Stimulated activated CD4-positive, alpha-beta T cell treated with anti-CD3 and anti-CD28 coated beads, Interleukin-12 subunit alpha, Interleukin-12 subunit beta, amount 100 ng/mL, for 24 hours (primary cell): ENCODE measurements at places on chromosomes 2 and 18.

- DNase-seq = no peak
Observed at GRCh38 chr18:79868811-79869541, 71.2 kb downstream of the KCNG2 start.

- DNase-seq = no peak
Observed at GRCh38 chr2:121809607-121810006, 54.2 kb downstream of the TSN start.

- no peak for DNase-seq
Observed at GRCh38 chr2:193963472-193964119, 1693.4 kb upstream of the SLC39A10 start.

DNA sequence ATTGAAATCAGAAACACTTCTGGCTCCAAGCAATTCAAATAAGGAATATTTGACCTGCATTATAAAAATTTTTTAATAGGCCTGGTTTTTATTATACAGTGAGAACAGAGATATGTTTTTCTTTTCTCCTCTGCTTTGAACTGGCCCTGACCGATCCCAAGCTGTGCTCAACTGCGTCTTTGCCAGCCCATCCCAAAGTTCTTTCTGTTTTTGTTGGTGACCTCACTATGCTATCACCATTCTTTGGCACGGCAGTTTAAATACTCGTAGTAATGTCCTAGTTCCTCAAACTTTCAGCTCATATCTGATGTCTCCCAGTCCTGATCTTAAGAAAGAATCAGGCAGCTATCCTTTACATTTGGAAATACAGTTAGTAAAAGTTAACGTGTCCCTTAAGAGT, 42.3 kb upstream of the NETO1 start:
- no peak for DNase-seq

- DNase-seq = peak; percentile 18
Observed at GRCh38 chr2:240983361-240983995, 14.9 kb upstream of the SNED1 start.

DNA sequence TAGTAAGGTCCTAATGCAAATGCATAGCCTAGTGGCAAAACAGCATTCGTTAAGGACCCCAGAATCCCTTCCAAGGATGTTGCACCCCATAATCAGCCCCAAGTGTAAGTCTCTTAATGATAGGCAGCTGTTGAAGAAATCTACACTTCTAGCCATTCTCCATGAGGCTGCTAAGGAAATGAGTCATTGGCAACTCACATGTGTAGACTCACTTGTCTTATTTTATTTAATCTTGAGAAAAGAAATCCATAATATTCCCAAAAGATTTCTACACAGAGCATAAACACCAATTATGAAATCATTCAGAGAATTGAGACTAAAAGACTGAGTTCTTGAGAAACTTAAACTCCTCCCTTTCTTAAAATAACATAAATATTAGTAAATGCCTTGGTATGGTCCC, 52.4 kb downstream of the AKAIN1 start:
- no peak for DNase-seq

GRCh38 chr2:69041214-69041613, 28.2 kb downstream of the ANTXR1 start:
- no peak for DNase-seq

DNA sequence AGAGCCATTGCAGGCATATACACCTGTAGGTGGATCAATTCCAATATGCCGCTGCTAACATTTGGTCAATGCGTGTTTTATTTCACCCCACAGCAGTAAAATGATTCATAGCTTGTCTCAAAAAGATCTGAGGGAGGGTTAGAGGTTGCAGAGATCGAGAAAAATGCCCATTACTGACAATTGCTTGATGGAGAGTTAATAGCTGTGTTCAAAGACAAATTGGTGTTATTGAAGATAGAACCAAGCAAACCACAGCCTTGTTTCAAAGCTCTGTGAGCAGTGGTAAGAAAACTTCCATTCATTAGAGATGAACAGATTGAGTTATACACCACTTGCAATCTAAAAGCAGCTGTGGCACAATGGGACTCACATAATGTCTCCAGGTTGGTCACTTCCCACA, 95.4 kb downstream of the KCNE4 start:
- DNase-seq = no peak

DNA sequence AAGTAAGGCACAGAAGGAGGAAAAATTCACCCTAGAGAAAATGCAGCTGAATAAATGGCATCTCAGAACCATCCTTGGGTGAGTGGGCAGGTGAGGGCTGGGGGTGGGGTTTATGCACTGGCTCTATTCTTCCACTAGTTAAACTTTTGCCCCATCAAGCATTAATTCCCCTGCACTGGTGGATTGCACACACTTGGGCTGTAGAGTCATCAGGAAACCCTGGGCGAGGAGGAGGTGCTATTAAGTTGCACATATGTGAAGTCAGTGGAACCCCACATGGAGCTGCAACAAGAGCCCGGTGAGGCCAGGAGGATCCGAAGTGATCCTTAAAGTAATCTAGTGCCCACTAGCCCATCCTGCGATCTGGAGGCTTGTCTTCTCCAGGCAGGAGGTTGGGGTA, 6.8 kb upstream of the DNAJB2 start:
- DNase-seq = no peak

DNA sequence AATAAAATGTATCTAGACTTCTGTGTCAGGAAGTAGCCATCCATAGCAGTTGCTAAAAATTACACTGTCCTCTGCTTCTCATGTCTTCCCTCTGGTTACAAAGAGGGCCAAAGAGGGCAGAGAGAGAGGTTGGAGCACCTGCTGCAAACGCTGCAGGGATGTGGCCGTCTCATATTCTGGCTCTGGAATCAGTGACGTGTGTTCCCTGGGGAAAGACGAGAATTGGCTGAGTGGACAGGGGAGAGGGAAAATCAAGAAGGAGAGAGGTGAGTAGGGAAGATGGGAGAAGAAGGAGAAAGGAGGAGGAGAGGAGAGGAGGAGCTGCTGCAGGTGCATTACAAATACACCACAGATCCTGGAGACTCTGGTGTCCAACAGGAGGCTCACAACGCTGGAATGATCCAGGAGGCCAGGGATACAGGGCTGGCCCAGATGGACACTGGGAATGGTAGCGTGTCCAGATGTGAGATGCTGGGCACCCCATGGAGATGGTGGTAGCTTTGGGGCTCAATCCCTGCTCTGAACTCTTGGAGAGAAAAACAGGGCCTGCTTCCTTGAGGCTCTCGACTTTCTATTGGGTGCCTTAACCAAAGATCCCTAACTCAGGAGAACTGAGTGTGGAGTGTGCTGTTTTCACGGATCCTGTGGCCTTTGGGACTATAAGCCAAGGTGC, 118.4 kb upstream of the PXDN start:
- DNase-seq = no peak

GRCh38 chr2:133755480-133756300, 187.4 kb upstream of the NCKAP5 start:
- DNase-seq = no peak

DNA sequence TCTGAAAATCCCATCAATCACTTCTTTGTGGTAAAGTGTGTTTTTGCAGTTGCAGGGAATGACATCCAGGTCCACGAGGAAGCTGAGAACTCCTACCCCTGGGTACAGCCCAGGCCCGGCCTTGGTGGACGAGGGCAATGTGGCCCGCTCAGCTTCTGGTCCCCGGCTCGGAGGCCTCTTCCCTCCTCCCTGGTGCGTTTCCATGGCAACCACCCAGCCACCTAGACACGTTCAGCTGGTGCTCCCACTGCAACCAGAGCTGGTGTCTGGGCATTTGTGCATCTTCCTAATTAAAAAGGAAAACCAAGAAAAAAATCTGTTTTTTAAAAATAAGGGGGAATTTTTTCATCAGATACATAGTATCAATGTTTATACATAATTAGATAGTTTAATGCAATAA, 603.6 kb upstream of the SALL3 start:
- DNase-seq = no peak

- no peak for DNase-seq
Observed at GRCh38 chr2:197606180-197606579, 69.2 kb downstream of the RFTN2 start.

DNA sequence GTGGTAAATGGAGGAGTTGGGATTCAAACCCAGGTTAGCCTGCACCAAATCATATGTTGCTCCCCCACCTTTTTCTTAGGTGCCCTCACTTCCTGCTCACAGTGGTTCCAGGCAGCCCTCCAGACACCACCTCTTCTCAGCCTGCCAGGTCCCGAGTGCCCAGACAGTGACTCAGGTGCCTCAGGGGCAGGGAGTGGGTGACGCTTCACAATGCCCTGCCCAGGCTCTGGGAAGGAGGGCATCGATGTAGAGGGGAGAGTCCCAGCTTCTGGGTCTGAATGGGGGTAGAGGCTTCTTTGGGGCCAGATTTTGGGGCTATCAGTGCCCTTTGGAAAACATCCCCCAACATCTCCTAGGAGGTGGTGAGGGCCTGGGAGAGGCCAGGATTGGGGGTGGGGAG, 5.2 kb upstream of the DNAJB2 start:
- no peak for DNase-seq

DNA sequence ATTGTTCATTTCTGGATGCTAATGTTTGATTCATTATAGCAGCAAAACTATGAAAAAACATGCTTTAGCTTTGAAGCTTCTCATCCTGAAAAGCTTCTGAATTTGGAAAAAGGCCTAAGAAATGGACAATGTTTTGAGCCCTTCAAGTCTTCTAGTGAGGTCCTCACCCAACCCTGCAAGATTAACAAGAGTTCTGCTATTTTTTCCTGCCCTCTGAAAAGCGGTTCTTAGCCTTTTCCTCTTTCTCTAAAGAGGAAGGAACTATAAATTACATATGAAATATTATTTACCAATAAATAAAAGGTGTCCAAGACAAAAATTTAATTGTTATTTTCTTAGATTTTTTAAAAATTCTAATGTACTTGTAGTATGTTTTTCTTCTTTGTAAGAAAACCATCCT, 19.9 kb upstream of the CDH19 start:
- no peak for DNase-seq

GRCh38 chr2:191782351-191782750, 64.5 kb downstream of the CAVIN2 start:
- DNase-seq = no peak

DNA sequence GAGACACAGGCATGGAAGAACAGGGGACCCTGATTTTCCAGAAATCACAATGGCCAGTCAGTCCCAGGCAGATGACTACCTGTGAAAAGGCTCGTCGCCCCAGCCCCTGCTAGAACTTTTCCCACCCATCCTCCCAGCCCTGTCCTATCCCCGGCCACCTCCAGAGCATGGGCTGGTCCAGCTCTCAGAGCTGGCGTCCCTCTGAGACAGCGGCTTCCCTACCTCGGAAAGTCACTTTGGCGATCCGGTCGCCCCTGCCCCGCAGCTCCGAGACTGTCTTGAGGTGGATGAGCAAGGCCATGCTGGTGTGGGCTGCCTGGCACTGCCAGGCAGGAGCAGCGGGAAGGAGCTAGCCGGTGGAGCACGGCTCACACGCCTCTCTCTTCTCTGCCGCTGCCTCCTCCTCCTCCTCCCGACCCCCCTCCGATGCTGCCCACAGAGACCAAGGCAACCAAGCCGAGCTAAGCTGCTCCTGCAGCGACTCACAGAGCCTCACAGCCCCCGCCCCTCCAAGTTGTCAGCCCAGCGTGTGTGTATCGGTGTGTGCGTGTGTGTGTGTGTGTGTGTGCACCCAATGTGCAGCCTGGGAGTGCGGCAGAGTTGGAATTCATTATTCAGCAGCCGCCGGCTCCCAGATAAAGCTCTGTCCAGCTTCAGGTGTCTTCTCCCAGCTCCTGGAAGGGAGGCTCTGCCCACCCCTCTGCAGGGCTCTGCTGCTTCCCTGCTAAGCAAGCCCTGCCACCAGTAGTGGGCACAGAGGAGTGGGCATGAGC, 80.5 kb upstream of the OTOF start:
- no peak for DNase-seq

- no peak for DNase-seq
Observed at GRCh38 chr2:32941944-32942690, 4.6 kb upstream of the LTBP1 start.

DNA sequence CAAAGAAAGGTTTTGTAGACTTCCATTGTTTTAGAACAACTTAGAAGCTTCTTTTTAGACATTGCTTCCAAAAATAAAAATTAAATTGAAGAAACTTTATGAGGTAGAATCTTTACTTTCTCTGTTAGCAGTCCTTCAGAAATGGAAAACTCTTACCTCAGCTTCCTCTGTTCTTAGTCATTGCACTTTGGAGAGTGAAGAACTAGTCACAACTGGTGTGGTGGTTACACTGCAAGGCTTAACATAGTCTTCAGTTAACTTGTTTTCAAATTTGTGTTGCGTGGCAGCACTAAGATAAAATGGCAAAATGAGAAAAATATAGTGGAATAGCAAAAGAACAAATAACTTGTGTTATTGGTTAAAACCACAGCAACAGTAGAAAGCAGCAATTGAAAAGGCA, 332.6 kb downstream of the KIAA1328 start:
- no peak for DNase-seq

- DNase-seq = no peak
Observed at GRCh38 chr2:53998834-53999233, 28.0 kb upstream of the PSME4 start.

- no peak for DNase-seq
Observed at GRCh38 chr2:72077702-72078169, 69.9 kb downstream of the CYP26B1 start.

- DNase-seq = no peak
Observed at GRCh38 chr18:9594823-9595596, 19.3 kb downstream of the PPP4R1 start.
